Pons (tissue), 1 donor: ENCODE measurements at places on chromosomes 2 and 18.
A peak's percentile ranks its signal among the peaks of the same experiment; 100 is the strongest.

- DNase-seq, result no peak
These were observed 617 bp downstream of the CCDC142 start for GRCh38 chr2:74481961-74482800.

DNA sequence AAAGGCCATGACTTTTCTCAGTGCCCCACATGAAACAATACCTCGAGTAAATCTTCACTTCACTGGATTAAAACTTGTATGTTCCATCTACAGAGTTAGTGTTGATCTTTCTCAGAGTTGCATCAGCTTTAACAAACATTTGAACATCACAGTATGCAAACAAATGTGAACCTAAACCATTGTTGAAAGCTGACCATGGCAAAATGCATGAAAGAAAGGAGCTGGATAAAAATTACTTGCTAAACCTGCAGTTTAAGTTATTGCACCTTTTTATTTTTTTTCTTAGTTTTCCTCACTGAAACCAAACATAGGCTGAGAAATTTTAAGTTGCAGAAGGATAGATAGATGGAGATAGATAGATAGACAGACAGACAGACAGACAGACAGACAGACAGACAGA, 107.2 kb upstream of the UGP2 start:
- no peak for DNase-seq

- no peak for DNase-seq
These were observed 484 bp downstream of the ABCB6 start for GRCh38 chr2:219218217-219218731.

DNA sequence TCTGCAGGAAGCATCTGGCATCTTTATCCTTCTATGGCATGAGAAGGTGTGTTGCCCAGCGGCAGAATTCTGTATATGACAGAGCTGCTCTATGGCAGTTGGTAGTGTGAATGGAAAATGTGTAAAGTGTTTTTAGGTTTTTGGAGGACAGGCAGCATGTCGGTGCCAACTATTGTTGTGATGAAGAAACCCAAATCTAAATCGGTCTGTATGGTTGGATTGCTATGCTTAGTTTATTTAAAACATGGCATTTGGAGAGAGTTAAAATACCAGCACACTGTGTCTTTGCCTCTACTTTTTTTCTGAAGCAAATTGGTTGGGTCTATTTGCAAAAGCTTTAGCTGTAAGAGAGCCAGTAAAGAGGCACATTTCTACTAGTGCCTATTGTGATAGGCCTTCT, 136.7 kb downstream of the CTNNA2 start:
- DNase-seq, result no peak

- DNase-seq, result no peak
These were observed 31.2 kb upstream of the MYCN start for GRCh38 chr2:15909157-15909556.

DNA sequence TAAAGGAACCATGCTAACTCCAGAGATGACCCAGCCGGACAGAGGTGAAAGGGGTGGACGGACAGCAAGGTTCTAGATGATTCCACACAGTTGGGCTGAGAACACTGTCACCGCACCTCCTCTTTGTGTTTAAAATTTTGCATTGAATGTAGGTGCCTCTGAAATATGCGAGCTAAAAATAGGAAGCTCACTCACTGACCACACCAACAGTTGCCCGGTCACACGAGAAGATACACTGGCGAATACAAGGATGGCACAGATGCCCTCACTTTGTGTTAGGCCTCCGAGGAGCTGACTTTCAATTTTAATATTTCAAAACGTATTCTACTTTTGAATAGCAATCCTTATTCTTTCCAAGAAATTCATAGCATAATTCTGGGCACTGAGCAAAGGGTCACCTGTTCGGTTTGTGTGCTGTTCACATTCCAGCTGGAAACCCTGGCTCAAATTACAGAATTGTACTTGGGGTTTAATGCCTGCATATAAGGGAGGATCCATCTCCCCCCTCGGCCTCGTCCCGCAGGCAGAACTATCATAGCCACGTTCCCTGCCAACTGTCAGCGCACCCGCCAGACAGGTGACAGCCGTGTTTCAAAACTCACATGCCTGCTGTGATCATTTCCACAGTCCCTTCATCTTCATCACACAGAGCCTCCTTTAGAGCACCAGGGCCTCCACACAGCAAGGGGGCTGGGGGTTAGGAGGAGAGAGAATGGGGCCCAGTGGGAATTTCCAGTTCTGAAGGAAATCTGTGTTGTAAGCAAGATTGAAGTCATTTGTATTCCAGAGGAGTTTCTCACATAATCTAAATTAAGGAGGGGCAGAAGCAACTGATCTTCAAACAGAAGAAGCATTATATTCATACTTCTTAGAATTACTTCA, 48.2 kb downstream of the ADI1 start:
- DNase-seq, result peak; percentile 42

GRCh38 chr2:34909992-34910705, 1311.0 kb upstream of the FAM98A start:
- peak; percentile 28 for DNase-seq

DNA sequence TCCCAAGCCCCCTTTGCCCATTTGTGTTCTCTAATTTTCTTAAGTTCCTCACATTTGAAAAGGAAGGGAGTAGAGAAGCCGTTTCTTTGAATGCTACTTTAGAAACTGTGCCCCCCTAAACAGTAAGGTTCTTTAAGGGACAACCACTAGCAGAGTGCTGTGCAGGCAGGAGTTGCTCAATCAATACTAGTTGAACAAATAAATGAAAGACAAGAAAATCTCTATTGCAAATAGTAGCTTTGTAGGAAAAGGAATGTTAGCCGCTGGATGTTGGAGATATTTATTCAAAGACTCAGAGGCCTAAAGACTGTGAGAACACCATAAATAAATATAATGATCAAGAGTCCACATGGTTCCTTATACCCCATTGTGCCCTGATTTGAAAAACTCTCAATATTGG, 119.8 kb upstream of the SMAD7 start:
- no peak for DNase-seq

GRCh38 chr18:7034924-7035323, 82.7 kb downstream of the LAMA1 start:
- DNase-seq, result no peak

GRCh38 chr2:30781961-30782533, 25.2 kb downstream of the CAPN13 start:
- no peak for DNase-seq

DNA sequence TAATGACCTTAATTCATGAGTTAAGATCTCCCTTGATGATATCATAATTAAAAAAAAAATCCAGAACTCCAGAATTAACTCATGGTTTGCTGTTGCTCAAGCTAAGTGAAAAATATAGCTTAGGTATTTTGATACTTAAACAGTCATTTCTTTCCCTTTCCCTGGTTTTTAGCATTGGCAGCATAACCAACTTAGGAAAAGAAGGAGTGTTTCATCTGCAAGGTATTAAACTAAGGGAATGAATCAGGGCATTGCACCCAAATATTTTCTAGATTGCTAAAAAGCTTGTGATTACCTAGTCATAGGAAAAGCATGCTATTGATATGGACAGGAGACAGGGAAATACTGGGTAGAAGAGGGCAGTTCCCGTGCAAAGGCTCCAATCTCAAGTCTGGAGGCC, 207.2 kb downstream of the LRP1B start:
- no peak for DNase-seq

- no peak for DNase-seq
These were observed 40.4 kb upstream of the ATIC start for GRCh38 chr2:215271446-215271845.

- no peak for DNase-seq
These were observed 5.2 kb upstream of the RSAD2 start for GRCh38 chr2:6872394-6872793.

GRCh38 chr2:127678531-127678930, 3.2 kb upstream of the LIMS2 start:
- no peak for DNase-seq

DNA sequence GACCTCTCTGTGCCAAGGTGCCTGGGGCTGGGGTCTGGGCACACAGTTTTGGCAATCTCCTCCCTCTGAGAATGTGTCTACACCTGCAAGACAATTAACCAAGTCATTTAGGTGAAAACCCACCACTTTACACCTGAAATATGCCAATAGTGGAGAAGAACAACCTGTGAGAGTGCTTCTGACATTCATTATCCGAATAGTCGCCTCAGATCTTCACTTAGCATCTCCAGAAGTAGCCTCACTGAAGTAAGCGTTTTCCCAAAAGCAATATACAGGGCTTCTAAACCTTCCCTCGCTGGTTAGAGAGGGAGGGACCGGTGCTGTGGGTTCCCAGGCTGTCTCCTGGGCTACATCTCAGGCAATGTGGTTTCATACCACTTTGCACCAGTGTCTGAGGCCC, 173.5 kb downstream of the DDX1 start:
- no peak for DNase-seq

DNA sequence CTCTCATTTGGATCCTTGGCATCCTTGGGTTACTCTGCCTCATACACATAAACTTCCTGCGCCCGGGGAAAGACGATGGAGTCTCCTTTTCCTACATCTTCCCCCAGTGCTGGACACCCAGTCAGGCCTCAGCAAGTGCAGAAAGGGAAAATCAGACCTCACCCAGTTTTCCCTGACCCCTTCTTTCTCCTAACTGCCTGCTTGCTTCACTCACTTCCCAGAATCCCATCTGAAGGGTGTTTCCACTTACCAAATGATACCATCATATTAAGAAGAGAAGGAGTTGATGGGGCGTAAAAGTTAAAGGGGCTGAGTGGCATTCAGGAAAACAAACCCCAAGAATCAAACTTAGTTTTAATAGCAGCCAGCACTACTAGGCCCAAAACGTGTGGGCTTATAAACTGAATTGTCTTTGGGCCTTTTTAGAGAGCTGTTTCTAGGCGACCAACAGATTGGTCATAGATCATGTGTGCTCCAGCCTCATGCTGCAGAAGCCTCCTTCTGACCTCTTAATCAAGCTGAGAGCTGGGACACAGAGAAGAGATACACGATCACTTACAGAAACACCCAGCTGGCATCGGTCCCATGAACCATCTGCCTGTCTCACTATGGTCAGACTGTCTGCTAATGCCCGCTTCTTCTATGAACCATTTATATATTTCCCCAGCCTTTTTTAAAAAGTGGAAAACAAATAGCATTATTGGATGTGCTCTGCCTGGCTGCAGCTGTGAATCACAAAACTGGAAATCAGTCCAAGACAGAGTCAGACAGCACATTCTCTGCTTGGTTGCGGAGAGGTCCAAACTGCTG, 165.7 kb upstream of the SLC14A2 start:
- DNase-seq, result peak; percentile 70

GRCh38 chr2:155866477-155866876, 466.0 kb downstream of the NR4A2 start:
- no peak for DNase-seq

- no peak for DNase-seq
These were observed 567.2 kb downstream of the SATB2 start for GRCh38 chr2:198890490-198890889.

GRCh38 chr2:71473346-71474031, 20.1 kb downstream of the DYSF start:
- DNase-seq, result no peak

DNA sequence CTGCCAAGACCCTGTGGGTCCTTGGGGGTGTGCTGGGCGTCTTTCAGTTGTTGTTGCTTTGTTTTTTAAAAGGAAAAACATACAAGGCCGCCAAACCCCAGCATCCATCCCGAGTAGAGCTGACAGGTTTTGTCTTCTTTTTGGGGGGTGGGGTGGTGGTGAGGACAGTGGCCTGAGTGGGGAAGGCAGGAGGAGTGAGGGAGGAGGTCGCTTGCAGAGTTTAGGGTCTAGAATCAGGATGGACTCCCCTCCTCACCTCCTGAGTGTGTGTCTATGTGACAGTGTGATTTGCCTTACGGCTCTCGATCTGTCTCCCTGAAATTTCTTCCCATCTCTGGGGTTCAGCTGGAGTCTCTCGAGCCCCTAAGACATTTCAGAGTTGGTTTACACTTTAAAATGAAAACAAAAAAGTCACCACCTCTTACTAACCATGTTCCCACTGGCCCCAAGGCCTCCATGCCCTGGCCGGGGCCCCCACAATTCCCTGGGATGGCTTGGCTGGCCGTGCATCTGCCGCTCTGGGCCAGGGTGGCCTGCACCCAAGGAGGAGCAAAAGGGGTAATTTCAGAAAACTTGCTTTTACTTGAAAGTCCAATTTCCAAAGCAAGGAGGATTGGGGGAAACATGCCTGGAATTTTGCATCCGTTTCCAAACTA, 5.0 kb downstream of the SIX3 start:
- no peak for DNase-seq

- peak; percentile 29 for DNase-seq
These were observed 770 bp downstream of the NBAS start for GRCh38 chr2:15560140-15560987.

- DNase-seq, result no peak
These were observed 30.6 kb downstream of the CHCHD5 start for GRCh38 chr2:112615051-112615450.

DNA sequence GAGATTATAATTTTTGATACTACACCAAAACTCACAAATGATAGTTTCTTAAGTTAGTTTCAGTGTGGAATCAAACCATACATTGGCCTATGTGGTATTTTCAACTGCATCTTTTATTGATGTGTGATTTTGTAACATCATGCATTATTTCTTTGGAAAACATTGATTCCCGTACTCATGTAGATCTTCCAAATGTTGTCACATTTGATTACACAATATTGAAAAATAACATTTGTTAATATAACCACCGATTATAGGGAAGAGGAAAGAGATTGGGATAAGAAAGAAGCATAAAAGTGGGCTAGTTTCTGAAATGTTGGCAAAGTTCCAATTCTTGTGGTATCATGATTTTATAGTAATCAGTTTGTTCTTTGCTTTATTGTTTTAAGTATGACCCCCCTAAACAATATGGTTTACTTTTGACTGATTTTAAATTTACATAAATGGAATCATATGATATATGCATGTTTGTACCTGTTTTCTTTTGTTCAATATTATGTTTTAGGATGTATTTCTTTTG, 117.2 kb upstream of the OTX1 start:
- no peak for DNase-seq

GRCh38 chr18:40608226-40608625, 1346.8 kb upstream of the PIK3C3 start:
- no peak for DNase-seq

DNA sequence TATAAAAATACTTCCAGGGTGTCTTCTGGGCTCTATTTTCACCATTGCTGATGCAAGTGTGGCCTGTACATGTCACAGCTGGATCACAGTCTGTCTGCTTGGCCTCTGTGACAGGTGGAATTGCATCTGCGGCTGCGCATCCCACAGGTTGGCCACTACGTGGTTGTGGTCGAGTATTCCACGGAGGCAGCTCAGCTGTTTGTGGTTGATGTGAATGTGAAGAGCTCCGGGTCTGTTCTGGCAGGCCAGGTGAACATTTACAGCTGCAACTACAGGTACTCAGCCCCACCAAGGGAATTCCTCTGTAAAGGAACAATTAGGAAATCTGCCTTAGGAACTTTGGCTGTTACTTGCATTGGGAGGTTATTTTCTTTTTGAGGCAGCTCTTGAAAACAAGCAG, 144.5 kb downstream of the LAMA3 start:
- no peak for DNase-seq

GRCh38 chr2:175396696-175397095, 215.2 kb upstream of the ATP5MC3 start:
- no peak for DNase-seq

- no peak for DNase-seq
These were observed 17.9 kb downstream of the STK17B start for GRCh38 chr2:196153480-196153879.

GRCh38 chr18:69518989-69519388, 118.3 kb downstream of the DOK6 start:
- no peak for DNase-seq
